ENCODE measurements at places on chromosomes 5 and 9.

GRCh38 chr5:27377626-27378025, 339.2 kb upstream of the CDH9 start:
- no peak for DNase-seq

GRCh38 chr5:135032695-135032998, 1.4 kb downstream of the PITX1 start:
- DNase-seq = no peak

GRCh38 chr9:71801826-71802225, 33.5 kb upstream of the CEMIP2 start:
- no peak for DNase-seq

DNA sequence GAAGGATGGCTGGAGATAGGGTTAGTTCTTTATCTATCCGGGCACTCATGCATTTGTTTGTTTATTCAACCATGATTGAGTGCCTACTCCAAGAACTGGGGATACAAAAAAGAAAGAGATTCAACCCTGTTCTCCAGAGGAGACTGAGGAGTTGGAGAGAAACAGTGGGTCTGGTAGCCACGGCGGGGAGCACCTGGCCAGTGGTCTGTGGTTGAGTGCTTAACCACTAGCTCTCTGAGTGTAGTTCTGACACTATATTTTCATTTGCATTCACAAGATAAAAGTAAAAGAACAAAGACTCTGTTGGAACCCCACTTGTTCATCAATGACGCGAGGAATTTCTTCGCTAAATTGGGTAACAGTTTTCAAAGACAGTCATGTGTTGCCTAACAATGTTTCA, 295.5 kb upstream of the MSX2 start:
- no peak for DNase-seq

All from astrocyte (in vitro differentiated cells and primary cell).